ENCODE measurements at places on chromosomes 3 and 15.
A peak's percentile ranks its signal among the peaks of the same experiment; 100 is the strongest.

- no peak for DNase-seq
Observed at GRCh38 chr3:169659096-169659819, 4.3 kb downstream of the MECOM start.

GRCh38 chr3:67655364-67656121 is 1.1 kb upstream of the SUCLG2 start:
- DNase-seq: no peak

DNA sequence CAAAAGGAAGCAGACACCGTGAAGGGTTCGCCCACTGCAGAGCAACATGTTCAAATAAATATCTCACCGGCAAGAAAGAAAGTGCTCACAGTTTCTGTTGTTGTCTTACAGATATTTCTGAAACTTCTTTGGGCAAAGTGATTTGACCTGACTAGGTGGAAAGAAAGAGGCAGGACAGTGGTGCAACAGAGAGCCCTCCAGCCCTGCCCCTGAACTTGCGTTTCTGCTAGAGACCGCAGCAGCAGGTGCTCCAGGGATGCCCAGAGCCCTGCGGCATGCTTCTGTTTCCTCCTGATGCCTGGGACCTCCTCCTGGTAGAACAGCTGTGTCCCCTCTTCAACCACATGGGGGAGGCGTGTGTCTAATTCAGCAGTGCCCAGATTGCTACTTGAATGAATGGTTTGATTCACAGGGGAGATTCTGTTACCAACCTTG is 123.4 kb downstream of the ATP10A start:
- DNase-seq: no peak

DNA sequence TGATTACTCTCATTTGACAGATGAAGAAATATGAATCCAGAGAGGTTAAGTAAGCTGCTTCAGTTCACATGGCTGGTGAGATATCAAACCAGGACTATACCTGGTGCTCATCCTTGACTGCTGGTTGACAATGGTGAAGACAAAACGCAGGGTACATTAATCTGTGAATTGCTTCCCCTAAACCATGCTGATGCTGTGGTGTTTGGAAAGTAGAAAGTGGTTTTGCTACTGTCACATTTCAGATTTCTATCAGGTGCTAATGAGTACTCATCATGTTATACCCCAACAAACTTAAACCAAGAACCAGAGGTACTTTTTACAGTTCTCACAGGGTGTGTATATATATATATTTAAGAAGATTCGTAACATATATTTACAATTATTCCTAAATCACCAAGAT is 85.0 kb upstream of the PRTG start:
- DNase-seq: no peak

DNA sequence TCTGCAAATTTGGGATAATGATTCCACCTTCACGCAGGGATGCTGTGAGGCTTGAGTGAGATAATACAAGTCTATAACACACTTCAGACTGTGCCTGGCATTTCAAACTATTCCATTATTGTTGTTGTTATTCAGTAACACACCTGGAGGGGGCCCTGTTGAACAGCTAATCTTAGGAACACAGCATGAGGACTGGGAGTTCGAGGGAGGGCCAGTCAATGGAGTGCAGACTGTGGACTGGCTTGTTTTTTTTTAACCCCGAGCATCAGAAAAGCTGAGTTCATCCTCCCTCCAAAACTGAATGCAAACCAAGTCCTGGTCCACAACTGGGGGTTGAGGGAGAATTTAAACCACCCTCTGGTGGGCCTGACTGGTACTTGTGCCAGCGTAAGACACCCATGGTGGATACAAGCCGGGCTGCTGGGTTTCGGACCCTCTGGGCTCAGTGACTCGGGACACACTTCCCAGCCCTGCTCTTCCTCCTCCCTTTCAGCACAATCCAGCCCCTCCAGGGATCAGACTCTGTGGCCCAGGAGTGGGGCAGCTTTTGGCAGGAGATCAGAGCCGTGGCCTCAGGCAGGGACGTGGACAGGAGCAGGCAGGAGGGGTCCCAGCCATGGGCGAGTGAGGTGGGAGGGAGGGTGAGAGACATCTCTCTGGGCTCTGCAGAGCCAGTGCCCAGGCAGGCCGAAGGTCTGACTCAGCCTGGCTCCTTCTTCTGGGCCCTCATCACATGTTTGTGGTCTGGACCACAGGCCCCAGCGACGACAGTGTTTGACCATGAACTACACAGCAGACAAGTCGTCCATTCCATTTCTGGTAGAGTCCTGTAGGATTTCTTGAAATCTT is 36.3 kb upstream of the MEX3B start:
- no peak for DNase-seq

GRCh38 chr3:14837878-14838258 is 19.1 kb downstream of the FGD5 start:
- peak; percentile 65 for DNase-seq

DNA sequence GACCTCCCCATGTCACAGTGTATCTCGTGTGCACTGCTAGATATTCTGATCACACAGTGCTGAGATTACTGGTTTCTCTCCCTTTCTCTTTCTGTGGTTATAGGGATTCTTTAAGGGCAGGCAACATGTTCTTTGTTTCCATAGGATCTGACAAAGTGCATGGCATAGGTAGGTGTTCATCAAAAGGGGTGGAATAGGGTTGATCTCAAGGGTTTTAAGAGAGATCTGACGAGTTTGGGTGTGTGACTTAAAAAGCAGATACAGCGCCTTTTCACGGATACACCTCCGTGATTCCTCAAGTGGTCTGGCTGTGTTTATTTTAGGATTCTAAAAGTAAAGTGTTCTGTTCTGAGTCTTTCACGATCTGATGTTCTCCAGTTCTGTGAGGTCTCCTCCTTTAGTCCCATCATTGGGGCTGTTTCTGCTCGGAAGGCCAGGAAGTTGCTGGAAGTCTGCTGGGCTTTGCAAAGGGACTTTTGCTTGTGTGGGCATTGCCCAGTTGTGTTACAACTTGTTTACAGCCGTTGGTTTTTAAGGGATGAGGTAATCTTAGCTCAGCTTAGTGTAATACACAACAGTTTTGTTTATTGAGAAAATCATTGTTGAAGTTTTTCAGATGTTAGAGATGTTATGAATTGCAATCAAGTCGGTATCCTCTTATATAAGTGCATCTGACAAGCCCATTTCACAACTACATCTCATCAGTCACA is 34.8 kb downstream of the IGF1R start:
- no peak for DNase-seq

DNA sequence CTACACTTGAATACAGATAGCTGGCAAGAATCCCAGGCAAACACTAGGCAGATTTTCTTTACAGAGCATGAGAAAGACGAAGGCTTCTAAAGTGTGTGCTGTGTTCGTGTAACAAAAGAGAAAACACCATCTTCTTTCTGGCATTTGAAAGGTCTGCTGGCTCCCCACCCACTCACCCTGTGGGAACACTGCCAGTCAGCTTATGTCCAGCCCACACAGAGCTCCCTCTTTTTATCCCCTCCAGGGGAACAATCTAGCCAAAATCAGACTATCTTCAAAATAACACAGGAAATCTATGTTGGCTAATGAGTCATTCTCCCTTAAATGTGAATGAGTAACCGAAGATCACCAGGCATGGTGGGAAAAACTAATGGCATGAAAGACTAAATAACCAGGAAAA is 45.6 kb upstream of the PAQR5 start:
- no peak for DNase-seq

GRCh38 chr3:147554332-147554731 is 145.2 kb downstream of the ZIC1 start:
- DNase-seq: no peak

GRCh38 chr15:69150841-69151240 is 9.6 kb upstream of the GLCE start:
- DNase-seq: no peak

DNA sequence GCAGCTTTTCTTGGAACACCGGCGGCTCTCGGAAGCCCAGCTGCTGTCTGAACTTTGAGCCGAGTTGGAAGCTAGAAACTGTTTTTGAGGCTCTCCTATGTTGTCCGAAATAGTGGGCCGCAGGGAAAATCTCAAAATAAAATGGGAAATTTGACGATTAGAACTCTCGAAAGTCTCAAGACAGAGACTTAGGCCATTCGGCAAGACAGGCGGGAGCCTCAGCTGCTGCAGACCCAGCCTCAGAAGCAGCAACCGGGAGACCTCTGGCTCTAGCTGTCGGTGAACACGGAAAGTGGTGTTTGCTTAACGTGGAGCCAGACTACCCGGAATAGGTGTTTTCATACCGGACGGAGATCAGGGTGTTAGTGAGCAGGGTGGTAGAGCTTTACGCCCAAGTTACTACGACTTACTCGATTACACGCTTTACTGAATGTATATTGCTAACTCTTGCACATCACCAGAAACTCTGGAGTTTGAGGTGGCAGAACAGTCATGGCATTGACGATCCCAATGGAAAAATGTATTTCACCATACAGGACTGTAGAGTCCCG is 357 bp upstream of the MAN2C1 start:
- no peak for DNase-seq

DNA sequence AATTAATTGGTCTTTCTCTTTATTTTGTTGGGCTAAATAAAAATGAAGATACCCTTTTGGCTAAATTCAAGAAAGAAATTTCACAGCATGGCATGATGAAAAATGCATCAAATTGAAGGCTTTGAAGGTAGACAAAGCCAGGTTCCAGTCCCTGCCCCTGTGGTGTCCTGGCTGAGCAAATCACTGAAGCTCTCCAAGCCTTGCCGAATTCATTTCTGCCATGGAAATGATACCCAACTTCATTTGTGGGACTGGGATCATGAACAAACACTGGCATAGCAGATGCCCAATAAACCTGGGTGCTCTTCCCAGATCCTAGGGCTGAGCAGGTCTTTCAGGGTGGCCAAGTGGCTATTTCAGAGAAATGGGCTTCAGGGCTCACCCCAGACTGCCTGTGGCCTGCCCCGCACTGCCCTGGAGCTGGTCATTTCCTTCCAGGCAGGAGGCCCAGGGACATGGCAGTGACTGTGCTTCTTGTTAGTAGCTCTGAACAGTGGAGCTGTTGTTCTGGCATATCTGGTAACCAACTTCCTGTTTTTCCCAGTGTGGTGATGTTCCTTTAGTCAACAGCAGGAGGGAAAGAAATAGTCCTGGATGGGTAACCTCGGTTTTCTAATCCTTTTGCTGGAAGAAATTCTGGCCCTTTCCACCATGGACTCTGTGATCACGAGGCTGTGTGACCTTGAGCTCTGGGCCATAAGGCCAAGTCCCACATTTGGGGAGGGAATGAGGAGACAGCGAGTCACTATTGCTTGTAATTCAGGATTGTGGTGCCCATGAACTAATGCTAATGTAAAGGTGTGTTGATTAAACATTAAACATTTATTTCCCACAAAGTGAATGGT is 47.6 kb downstream of the CTDSPL start:
- no peak for DNase-seq

GRCh38 chr3:120552184-120553172 is 43.7 kb upstream of the NDUFB4 start:
- no peak for DNase-seq

DNA sequence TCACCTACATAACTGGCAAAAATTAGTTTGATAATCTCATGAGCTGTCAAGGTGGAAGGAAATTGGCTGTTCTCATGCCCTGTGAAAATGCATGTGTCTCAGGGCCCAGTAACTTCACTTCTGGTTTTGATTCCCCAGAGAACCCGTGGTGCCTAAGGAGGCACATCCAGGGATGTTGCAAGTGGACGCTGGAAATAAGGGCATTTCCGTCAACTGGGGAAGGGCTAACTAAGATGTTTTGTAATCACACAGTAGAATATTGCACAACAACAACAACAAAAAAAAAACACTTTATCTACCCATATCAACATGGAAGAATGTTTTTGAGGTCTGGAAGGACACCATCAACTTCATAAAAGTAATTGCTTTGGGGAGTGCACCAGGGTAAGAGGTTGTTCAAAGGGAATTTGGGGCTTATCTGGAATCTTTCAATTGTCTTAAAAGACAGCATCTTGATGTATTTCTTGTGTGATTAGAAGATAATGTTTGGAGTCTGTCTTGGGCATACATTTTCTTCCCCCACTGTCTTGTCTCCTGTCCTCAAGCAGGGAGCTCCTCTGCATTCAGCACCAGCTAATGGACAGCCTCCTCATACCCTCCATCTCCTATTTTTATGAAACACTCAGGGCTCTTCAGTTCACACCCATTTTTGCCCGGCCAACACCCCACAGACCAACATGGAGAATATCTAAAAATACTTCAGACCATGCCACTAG is 37.2 kb upstream of the PRR20G start:
- DNase-seq: no peak

- no peak for DNase-seq
Observed at GRCh38 chr3:73071952-73072351, 10.5 kb downstream of the EBLN2 start.

- no peak for DNase-seq
Observed at GRCh38 chr3:134879990-134880389, 84.9 kb downstream of the EPHB1 start.

DNA sequence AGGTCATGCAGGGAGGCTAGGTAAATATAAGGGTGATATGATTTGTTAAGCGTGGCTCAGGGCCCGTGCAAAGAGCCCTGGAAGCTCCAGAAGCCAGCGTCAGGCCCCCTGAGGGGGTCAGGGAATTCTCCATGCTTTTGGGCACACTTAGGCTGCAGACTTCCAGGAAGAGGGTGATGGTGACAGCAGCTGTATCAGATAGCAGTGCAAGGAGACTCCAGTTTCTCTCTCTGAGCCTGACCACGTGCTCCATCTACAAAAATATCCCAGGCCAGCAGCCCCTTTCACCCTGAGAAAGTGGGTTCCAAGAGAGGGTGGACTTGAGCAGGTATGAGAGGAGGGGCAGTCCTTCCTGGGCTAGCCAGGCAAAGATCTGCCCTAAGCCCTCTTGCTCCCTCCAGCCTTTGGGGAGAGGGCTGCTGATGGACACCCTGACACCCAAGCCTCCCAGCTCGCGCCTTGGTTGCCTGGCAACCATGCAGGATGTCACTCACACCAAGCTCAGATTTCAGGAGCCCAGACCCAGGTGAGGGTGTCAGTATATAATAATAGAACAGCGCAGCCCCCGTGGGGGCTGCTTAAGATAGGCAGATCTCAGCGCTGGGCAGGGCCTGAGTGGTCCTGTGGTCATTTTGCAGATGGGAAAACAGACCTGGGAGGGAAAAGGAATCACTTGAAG is 35.8 kb downstream of the ATP2B2 start:
- no peak for DNase-seq

DNA sequence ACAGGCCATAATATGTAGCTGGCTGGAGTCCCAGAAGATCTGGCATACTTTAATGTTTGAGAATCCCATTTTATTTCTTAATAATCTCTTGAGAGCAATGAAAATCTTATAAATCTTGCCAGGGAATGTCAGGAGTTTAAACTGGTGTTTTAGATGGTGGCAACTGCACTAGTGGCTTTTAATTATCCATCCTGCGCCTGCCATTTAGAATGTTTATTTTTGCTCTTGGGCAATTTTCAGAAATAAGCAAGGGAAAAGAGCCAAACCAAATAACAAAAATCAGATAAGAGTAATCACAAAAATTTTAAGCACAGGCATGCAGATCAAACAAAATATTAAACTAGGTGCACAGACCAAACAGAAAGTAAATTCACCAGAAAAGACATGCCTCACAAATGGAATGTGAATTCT is 41.9 kb upstream of the UBP1 start:
- DNase-seq: no peak

All from sigmoid colon (tissue), 7 donors.